Mesenchymal stem cell (in vitro differentiated cells and primary cell): ENCODE measurements at places on chromosomes 7 and 10.

DNA sequence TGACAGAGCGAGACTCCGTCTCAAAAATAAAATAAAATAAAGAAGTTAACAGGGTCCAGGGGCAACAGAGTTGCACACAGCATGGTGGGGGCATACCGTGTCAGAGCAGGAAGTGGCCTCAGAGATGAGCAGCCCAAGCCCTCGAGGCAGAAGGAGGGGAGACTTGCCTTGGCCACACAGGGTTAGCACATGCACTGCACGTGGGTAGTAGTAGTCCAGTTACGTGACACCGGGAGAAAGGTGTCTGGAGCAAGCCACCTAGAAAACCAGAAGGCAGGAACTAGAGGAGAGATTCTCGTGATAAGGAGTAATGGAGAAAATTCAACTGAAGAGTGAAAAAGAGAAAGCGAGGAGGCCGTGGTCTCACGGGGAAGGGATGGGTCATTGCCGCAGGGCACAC lies 9.8 kb upstream of the DENND2A start:
- H3K27ac ChIP-seq = no peak overlapping the region
- H3K4me1 ChIP-seq = peaks cover 21% of the 10 kb centered on the region
- no peak overlapping the region for H3K4me3 ChIP-seq
- no peaks in the 10 kb centered on the region for H3K36me3 ChIP-seq
- H3K27me3 ChIP-seq = no peaks in the 10 kb centered on the region

DNA sequence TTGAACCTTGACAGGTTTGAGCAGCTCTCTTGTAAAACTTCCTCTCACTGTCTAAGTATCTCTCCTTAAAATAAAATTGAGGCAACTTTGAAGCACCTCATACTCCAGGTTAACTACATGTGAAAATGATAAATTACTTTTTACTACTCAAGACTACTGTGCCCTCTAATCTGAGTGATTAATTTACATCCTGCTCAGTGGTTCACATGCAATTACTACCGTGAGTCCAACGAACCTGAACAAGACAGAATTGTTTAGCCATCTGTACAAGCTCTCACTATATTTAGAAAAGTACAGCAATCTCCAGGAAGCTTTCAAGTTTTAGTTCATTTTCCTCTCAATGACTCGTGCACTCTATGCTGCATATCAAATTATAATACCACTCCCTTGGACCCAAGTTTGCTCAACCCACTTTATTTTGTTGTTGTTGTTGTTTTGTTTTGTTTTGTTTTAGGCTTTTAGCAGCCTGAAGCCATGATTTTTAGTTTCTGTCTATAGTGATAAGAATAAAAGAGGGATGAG lies 21.2 kb downstream of the PDE1C start:
- peak; percentile 25 for DNase-seq
- peaks cover 6% of the 10 kb centered on the region for H3K4me1 ChIP-seq
- H3K27me3 ChIP-seq = no peaks in the 10 kb centered on the region

DNA sequence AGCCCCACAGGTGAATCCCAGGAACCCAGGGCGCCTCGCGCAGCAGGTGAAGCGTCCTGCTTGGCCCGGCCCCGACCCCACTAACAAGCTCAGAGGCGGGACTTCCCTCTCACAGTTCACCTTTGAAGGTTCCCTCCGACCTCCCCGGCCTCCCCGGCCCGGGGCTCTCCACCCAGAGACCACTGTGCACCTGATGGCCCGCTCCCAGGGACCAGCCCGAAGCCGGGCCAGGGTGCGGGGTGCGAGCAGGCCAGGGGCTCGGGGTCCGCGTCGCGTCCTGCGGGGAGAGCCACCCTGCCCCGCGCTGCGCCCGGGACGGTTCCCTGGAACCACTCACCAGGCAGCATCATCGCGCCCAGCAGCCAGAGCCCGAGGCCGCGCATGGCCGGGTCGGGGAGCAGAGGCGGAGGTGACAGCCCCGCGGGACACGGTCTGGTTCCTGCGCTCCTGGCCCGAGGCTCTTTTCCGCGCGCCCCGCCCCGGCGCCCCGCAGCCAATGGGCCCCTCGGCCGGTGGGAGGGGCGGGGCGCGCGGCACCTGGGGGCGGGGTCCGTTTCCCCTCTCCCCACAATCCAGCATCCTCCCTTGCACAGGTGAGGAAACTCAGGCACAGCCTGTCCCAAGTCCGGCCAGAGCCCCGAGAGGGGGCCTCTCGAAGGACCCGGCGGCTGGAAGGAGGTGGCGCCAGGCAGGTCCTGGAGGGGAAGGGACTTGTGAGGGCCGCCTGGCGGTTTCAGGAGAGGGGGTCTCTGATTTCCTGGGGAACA lies at the start of gene ADAM8:
Gene ADAM8, minus strand, starts transcription at position 434 of the 767 bp plus-strand sequence. Its CDS starts 51 bp downstream, at position 383.
- peaks cover 30% of the 10 kb centered on the region for H3K36me3 ChIP-seq
- H3K27ac ChIP-seq = no peak within 1 kb of the TSS
- peak; percentile 8 for DNase-seq

GRCh38 chr10:79052291-79053080 lies 16.3 kb upstream of the ZMIZ1 start:
- H3K27ac ChIP-seq = no peak overlapping the region
- H3K27me3 ChIP-seq = peaks cover 7% of the 10 kb centered on the region
- no peaks in the 10 kb centered on the region for H3K36me3 ChIP-seq
- peaks cover 9% of the 10 kb centered on the region for H3K4me1 ChIP-seq

- H3K36me3 ChIP-seq = no peaks in the 10 kb centered on the region
- no peak overlapping the region for H3K27ac ChIP-seq
- DNase-seq = no peak
- H3K27me3 ChIP-seq = peaks cover 58% of the 10 kb centered on the region
These were observed 39.3 kb downstream of the LRRC18 start for GRCh38 chr10:48900371-48900801.

DNA sequence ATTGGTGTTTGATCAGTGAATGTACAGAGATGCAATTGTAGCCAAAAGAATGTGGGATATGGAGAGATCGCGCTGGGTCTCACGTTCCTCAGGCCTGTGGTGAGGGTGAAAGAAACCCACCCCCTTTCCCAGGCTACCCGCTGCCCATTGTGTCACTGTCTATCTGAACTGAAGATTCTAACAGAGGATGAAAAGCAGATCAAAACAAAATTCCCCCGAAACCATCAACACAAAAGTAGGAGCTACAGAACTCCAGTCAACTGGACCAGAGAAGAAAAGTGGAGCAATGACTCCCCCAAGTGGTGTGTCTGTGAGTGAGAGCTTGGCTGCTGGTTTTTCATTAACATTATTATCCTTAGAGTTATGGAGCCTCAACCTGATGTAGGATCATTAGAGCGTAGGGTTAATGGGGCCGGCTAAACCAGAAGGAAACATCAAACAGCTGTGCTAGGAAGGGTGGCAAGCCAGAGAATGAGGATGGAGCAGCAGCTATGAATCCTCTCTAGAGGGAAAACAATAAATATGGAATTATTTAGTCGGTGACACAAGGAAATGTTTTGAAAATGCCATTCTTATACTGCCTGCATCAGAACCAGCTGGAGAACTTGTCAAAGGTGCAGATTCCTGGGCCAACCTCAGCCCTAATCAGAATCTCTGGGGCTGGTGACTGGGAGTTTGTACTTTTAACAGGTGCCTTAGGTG lies 38.3 kb downstream of the AKR1B1 start:
- peaks cover 32% of the 10 kb centered on the region for H3K27me3 ChIP-seq
- peak overlapping the region; percentile 23 for H3K4me3 ChIP-seq
- no peaks in the 10 kb centered on the region for H3K4me1 ChIP-seq
- peak; percentile 53 for DNase-seq

GRCh38 chr10:3408603-3409365 lies 236.2 kb upstream of the PITRM1 start:
- H3K4me1 ChIP-seq = peaks cover 22% of the 10 kb centered on the region
- H3K4me3 ChIP-seq = no peak overlapping the region
- DNase-seq = no peak
- H3K27ac ChIP-seq = peak overlapping the region; percentile 63
- H3K27me3 ChIP-seq = peaks cover 5% of the 10 kb centered on the region
